ENCODE measurements at places on chromosomes 5 and 9.

DNA sequence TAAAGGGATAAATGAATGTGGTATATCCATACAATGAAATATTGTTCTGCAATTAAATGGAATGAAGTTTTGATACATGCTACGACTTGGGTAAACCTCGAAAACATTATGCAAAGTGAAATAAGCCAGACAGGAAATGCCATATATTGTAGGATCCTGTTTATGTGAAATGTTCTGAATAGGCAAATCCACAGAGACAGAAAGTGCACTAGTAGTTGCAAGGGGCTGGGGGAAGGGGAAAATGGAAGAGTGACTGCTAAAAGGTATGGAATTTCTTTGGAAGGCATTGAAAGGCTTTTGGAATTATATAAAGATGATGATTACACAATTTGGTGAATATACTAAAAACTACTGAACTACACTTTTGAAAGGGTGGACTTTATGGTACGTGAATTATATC, 97.0 kb downstream of the FOXD1 start:
- DNase-seq, result no peak

- DNase-seq, result no peak
Observed at GRCh38 chr5:142290577-142291299, 34.1 kb downstream of the SPRY4 start.

DNA sequence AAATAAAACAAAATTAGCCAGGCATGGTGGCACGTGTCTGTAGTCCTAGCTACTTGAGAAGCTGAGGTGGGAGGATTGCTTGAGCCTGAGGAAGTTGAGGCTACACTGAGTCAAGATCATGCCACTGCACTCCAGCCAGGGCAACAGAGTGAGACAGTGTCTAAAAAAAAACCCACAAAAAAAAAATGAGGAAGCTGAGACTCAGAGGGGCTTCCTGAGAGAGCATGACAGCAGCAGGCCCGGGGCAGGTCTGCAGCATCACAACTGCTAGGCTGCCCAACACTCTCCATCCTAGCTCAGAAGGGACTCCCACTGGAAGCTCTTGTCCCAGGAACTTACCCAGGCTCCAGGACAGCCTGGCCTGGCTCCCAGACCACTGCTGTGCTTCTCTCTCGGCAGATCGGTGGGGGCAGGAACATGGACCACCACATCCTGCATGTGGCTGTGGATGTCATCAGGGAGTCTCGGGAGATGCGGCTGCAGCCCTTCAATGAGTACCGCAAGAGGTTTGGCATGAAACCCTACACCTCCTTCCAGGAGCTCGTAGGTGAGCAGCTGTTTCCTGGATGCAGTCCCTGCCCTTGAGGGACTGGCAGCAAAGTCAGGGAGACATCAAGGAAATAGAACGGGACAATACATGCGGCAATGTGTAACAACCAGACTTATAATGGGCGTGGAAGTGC, 19.1 kb downstream of the PTGS1 start:
- DNase-seq, result no peak

DNA sequence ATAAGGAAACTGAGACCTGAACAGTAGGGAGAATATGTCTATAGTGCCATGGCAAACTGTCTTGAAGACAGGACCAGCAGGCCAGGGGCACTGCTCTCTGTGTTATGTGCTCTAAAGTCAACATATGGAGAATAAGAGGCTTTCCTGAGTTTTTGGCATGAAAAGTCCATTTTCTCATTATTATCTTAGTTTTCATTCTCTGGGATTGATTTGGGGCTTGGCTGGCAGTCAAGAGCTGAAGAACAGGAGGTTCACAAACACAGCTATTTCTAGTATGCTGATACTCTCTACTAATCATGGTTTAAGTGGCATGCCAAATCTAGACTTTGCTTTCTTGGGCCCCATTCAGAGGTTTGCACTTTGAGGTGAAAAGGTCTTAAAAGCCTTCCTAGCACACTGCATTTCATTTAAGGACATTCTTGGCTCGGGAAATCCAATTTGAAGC, 404.4 kb downstream of the ZNF608 start:
- no peak for DNase-seq

GRCh38 chr5:56480078-56480704, 247.1 kb upstream of the ANKRD55 start:
- DNase-seq, result no peak

DNA sequence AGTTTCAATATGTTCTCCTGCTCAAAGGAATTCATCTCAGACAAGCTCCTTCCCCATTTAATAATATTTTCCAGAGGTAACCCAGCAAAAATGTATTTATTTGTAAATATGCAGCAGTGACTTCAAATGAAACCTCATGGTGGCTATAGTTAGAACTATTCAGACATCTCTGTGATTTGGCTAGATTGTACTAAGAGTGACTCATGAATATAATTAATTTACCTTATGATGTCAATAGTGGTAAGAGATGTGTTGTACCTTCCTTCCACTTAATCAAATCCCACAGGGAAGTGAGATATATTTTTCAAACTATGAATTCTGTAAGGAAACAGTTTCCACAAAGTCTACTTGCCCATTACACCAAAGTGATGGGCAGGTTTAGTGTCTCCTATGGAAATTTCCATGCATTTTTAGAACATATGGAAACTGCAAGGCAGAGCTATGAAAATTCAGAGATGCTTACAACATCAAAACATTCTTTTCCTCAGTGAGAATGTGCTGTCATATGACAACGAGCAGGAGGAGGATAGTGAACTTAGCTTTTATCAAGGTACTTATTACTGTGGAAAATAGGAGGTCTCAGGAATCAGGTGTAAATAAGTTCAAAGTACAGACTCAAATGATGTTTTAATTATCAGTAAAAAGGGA, 34.0 kb upstream of the SPDL1 start:
- no peak for DNase-seq

- no peak for DNase-seq
Observed at GRCh38 chr5:61638476-61638875, 306.4 kb downstream of the ZSWIM6 start.

DNA sequence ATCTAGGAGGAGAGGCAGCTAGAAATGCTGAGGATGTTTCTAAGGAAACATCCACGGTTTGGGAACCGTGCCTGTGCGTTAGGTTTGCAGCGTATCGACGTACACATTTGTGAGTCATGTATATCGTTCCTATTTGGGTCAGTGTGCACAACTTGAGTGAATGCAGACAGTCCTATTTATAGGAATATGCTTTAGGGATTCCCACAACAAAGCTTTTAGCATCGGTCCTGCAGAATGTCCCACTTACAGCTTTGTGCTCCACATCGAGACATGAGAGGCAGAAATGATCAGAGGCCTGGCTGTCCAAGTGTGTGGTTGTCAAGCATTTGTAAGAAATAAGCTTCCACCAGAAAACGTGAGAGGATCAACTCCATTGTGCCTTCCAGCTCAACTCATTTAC, 1282.7 kb upstream of the WWC1 start:
- no peak for DNase-seq

GRCh38 chr5:78416677-78417425, 56.4 kb downstream of the SCAMP1 start:
- no peak for DNase-seq

DNA sequence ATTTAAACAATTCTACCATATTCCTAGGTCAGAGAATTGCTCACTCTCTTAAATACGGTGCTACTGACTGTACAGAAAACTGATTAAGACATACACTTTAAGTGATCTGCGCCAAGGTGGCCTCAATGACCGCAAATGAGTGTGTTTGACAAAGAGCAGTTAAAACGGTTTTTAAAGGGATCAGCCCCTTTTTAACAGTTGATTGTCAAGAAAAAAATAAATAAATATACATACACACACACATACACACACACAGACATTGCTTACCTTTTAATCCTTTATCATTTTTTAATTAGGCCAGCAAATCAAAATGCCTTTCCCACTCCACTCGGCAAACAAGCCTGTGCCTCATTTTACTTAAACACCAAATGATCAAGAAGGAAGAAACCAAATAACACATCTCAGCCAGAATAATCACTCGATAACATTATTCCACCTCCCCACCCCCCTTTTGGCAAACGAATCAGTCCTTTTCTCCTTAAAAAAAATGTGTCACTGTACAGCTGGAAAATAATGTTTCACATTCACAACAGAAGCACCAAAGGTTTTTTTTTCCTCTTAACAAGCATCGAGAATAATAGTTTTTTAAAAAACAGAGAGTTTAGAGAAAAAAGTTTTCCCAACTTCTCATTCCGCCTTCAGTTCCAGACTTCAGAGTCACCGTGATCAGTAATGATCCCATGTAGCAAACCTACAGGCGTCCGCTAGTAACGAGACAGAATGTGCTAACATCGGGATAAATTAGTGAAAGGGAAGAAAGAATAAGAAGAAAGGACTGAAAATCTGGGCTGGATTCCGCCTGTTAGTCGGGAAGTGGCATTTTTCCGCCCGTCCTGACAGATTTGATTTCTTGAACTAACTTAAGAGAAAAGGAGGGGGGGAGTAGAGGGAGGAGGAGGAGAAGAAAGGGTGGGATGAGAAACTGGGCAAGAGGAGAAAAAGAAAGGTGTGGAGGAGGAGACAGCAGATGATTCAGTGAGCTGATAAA, at the start of gene ZNF608:
Gene ZNF608, minus strand, starts transcription at position 712 of the 988 bp plus-strand sequence. CDS start 1,650 bp downstream, outside the sequence.
- no peak for DNase-seq

- DNase-seq, result no peak
Observed at GRCh38 chr5:169610606-169611005, 26.5 kb upstream of the DOCK2 start.

DNA sequence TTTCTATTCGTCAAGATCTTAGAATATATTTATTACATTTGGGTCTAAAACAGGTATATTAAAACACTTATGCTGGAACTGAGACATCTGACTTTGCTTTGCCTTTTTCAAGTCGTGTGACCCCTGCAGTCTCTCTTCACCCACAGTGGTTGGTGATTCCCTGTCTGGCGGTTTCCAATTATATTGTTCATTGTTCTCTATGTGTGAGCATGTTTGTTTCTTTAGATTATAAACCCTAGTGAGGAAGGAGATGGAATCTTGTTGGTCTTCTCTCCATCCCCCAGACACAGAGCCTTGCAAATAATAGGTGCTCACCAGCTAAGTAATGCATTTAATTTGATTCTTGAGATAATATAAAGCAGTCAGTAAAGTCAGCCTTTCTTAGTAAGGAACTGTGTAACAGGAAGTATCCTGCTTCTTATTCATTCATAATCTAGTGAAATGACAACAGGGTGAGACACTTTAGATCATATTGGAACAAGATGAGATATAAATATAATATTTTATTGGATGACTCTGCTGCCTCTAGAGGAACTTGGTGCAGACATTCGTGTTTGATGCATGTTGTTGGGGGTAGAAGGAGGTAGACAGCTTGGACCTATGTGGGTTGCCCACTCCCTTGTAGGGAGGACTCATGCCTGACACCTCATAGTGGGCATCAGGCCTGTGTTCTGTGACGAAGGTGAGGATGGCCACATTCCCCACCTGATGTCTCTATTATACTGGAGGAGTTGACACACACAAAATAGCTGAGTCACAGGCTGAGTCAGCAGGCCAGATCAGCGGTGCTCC, 88.1 kb downstream of the FGF1 start:
- no peak for DNase-seq

GRCh38 chr5:34409373-34409772, 246.8 kb upstream of the RAI14 start:
- DNase-seq, result no peak
